Activated CD8-positive, alpha-beta memory T cell treated with anti-CD3 and anti-CD28 coated beads for 1 hour (primary cell): ENCODE measurements at places on chromosomes 4 and X.

GRCh38 chrX:143461606-143462005 is 55.7 kb downstream of the SPANXN3 start:
- no peak for DNase-seq

DNA sequence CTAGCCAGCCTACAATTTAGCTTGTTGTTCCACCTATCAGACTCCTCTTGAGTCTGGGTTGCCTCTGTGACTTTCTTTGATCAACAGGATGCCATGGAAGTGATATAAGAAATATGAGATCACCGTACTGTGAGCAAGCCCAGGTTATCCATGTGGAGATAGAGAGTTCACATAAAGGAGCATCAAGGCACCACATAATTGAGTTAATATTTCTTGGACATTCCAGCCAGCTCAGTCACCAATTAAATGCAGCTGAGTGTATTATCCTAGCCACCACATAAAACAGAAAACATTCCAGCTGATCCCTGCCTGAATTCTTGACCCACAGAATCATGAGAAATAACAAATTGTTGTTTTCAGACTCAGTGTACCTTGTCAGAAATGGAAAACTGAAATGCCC is 253.6 kb downstream of the PPP1R2C start:
- no peak for DNase-seq

DNA sequence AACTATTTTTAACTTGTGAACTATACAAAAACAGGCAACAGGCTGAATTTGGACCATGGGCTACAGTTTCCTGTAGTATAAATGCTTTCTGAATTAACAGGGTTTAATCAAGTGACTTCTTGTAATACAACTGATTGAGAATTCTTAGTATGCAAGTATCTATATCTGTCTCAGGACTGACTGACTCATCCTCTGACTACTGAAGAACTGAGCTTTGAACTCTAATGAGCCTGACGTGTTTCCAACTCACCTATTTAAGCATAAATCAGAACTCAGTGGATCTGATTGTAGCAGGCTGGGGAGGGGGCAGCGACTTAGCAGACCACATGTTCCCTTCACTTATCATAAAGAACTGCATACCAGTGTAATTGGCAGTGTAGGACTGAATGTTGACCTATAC is 7.8 kb downstream of the SPATA4 start:
- DNase-seq: no peak

DNA sequence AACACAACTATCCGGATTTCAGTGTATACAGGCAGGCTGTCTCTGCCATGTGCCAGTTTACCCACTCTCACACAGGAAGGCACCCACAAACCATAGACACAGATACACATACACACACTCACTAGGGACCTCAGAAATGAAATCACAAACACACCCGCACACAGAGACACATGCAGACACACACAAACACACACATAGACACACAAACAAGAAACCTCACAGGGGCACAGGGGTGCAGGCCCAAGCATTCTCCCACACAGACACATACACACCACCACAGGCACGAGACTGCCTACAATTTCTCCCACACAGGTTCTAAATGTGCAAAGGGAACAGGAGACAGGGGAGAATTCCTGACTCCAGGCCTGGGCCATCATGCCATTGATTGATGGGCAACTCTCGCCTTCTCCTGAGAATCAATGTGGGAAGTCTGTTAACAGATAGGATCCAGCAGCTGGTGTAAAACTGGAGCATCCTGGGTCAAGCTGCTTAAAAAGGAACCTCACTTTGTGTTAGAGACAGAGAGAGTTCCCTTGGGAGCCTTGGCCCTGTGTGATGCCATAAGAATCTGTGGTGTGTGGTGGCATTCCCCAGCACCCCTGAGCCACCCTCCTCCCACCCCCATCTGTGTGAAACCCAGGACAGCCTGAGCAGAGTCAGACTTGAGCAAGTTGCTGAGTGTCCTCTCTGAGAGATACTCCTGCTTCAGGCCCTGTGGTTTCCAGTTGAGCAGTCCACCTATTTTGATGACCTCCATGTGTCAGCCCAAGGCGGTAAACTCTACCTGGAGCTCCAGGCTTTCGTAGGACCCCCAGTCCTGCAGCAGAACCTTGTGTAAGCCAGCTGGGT is 33.9 kb downstream of the NBDY start:
- DNase-seq: no peak

DNA sequence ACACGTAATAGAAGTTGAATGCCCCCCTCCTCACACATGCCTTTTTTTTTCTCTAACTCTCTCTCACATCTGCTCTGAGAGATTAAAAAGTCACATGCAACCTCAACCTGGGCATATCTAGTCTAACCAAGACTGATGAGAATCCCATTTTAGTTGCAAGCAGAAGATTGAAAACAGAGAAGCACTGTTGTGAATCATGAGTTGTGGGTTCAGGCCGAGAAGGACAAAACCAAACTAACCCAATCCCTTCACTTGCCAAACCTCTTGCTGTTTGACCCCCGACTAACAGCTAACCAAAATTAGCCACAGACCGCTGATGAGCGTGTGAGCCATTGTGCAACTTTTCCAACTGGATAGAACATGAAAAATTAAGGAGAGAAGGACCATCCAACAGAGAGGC is 31.8 kb downstream of the CXCL1 start:
- DNase-seq: no peak

DNA sequence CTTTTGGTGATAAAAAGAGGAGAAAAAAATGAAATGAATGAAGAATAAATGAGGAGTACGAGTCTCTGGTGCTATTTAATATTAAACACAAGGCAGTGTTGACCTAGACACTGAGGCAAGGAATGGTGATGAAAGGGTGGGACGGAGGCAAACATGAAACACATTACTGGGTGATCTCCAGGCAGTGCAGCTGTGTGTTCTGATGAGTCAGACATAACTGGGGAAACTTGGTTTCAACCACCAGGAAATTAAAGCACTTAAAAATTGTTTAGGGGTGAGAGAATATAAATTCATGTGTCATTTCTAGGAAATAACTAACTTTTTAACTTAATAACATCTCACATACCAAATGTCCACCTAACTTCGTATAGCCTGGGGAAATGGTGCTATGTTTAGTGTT is 19.7 kb upstream of the CXCL6 start:
- no peak for DNase-seq

DNA sequence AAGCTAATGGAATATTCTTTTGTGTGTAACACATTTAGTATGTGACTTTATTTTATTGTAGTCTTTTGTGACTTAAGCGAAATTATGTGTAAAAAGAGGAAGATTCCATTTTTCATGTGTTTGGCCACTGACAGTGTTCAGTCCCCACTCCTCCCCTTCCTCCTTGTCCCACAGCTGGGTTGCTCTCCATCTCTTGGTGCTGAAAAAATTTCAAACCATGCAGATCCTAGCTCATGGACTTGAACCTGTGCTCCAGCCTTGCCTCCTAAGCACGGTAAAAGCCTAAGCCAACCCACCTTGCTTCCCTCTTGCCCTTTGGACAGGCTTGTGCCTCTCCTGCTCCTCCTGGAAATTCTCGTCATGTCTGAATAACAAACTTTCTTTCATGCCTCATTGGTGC is 2008.5 kb upstream of the TENM3 start:
- DNase-seq: no peak

DNA sequence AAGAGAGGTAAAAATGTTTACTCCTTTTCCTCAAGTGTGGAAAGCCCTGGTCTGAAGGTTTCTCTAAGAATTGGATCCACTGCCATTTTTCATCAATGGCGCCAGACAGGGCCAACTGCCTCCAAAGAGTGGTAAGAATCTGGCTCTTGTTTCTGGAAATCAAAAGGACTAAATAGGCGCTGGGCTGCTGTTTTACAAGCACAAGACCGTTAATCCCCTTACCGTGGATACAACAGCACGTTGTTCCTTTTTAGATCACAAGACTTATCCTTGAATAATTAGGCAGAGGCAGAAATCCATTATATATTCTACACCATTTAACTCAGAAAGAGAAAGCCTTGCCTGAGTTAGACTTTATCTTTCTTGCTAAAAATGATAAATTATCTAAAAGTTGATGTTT is 10.6 kb downstream of the CLTRN start:
- no peak for DNase-seq

DNA sequence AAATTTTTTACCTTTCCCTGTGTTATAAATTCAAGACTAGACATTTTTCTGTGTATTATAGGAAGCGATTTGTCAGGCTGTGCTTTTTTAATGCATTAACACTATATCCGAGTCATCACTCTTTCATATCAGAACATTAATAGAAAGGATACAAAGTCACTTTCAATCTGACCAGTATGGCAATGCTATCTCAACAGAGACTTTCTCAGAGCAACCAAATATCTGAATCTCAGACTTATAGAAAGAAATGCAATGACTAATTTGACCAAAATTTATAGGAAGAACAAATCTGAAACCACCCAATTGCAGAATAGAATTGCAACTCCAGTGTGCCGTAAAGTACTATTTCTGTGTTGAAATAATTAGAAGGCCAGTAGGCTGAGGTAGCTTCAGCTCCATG is 473 bp upstream of the TKTL2 start:
- DNase-seq: no peak
